ENCODE measurements at places on chromosomes 16 and 17.

GRCh38 chr16:65769055-65769465 is 597.4 kb upstream of the CDH5 start:
- DNase-seq, result no peak

DNA sequence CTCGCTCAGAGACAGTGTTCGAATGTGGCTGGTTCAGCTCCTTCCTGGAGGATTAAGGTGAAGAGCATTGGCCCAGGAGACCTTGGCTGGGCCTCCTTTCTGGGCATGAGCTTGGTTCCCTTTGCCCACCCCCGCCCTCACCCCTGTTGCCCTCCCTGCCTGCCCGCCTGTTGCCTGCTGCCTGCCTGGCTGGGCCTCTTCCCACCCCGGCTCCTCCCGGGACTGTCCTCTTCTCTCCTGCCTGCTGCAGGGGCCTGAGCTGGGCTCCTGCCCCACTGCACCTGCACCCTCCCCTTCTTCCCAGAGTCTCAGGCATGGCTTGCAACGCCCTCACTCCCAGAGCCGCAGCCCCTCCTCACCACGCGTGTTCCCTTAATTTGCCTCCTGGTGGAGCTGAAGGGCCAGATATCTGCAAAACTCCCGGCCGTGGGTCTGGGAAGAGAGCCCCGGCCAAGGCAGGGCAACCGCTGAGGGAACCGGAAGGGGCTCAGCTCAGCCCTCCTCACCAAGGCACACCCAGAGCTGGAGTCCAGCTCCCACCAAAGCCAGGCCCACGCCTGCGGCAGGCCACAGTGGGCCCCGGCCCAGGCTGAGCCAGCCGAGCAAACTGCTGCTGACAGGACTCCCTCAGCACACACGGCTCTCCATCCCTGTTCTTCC is 31.2 kb downstream of the MNT start:
- peak; percentile 49 for DNase-seq

DNA sequence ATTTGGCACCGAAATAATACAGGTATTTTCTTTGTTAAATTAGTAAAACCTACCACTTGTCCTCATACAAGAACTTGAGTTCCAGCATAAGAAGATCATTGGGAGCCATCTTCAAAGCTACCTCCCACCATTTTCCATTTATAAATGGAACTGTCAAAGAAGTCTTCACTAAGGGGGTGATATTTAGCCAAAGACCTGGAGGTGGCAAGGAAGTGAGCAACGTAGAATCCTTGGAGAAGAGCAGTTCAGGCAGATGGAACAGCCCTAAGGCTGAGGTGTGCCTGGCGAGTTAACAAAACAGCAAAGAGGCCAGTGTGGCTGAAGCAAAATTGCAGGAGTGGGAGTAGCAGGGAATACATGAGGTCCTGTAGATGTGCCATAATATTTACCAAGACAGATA is 1.8 kb downstream of the KCNJ16 start:
- DNase-seq, result no peak

DNA sequence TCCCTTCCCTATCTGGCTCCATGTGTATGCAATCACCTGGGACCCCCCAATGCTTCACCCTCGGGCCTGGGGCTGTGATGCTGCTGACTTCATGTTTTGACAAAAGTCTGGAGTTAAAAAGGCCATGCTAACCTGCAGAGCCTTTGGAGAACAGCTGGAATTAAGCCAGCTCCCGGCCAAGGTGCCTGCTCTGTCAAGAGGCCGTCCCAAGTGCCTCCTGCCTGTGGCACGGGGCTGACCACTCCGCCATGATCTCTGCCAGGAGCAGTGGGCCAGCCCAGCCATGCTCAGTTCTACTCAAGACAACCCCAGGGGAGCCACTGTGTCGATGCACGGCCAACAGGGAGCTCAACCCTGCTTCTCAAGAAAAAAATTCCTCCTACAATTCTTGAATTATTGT is 93.6 kb downstream of the CCDC182 start:
- no peak for DNase-seq

- DNase-seq, result no peak
These were observed 11.1 kb downstream of the CA10 start for GRCh38 chr17:52147431-52147830.

- DNase-seq, result peak; percentile 58
These were observed 60.1 kb upstream of the TMEM132E start for GRCh38 chr17:34519282-34519681.

GRCh38 chr17:83204230-83204725 is 124.9 kb downstream of the METRNL start:
- DNase-seq, result no peak

- no peak for DNase-seq
These were observed 52.4 kb upstream of the IRX5 start for GRCh38 chr16:54878301-54878700.

- DNase-seq, result no peak
These were observed 4.7 kb downstream of the SOCS3 start for GRCh38 chr17:78355045-78355641.

- DNase-seq, result no peak
These were observed 488 bp upstream of the HAP1 start for GRCh38 chr17:41734949-41735313.

DNA sequence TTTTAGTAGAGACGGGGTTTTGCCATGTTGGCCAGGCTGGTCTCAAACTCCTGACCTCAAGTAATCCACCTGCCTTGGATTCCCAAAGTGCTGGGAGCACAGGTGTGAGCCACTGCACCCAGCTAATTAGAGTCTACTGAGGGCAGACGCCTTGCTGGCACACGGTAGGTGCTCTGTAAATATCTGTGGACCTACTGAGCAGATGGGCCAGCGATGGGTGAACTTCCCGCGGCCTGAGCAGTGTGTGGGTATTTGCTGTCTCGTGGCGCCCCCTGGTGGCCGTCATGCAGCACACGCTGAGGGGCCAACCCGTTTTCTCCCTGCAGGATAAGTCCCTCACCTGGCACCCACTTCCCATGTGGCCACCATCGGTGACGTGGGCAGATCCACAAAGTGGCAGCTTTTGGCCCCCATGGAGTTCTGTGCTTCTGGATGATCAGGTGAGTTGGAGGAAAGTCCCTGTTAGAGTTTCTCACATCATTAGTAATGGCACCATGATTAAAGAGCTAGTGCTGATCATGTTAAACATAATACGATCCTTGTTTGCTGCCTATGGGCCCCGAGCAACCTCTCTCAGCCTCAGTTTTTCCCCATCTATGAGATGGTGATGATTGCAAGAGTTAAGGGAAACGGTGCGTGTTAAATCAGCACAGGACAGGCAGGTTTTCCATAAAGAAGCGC is 40.7 kb downstream of the ZDHHC7 start:
- peak; percentile 75 for DNase-seq

DNA sequence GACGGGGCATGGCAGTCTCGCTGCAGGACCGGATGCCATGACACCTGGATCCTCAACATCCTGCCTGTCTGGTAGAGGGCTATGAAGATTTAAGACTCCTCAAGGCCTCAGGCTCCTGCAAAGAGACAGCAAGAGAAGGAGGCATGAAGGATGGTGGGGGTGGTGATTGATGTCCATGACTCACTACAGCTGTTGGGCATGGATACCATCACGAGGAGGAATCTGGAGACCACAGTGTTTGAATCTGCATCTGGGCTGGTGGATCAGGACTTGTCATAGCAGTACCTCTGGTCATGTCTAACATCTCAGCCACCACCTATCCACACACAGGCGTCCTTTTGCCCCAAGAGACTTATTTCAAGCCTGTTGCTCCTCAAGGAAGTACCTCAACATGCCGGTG is 50.2 kb upstream of the WSCD1 start:
- no peak for DNase-seq

GRCh38 chr16:1614456-1615102 is 2.4 kb downstream of the CRAMP1 start:
- peak; percentile 28 for DNase-seq

DNA sequence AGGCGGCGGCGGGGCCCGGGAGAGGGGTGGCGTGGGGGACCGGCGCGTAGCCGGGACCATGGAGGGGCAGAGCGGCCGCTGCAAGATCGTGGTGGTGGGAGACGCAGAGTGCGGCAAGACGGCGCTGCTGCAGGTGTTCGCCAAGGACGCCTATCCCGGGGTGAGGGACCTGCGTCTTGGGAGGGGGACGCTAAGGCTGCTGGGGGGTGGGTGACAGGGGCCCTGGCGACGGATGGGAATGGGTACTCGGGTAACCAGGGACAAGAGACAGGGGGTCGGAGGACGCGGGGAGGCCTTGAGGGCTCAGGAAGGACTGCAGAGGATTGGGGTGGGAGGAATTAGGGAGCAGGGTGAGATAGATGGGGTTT is 243 bp downstream of the RND2 start:
- peak; percentile 79 for DNase-seq

DNA sequence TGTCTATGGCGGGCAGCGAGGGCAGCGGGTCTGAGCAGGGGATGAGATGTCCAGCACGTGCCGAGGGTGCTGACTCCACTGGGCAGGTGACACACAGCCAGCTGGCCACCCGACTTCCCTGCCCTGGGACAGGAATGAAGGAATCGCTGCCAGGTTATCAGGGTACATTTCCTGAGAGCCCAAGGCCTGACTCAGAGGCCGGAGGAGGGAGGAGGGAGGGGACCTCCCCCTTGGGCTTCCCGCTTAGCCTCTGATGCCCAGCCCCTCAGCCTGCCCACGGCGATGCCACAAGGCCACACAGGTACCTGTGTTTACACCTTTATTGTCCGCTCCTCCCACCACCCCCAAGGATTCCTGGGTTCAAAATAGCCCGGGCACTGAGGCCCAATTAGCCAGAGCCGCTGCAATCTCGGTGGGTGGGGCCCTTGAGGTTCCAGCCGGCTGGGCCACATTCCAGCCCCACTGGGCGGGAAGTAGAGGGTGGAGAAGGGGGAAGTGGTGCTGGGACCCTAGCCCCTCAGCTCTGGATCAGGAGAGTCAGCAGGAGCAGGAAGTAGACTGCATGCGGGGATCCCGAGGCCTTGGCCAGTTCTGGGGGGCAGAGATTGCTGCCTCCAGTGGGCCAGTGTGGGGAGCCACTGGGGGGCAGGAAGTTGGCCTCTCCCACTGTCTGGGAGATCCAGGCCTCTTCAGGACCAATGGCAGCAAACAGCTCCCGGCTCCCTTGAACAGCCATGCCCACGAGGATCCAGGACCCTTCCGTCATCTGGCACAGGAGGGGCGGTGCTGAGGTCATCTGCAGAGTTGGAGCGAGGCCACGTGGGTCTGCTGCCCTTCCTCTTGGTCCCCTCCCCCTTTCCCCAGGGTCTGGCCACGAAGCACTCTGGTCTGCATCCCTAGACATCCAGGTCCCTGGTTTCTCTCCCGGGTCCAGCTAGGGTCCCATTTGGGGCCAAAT is 3.4 kb upstream of the PRSS8 start:
- DNase-seq, result no peak

- DNase-seq, result no peak
These were observed 29.9 kb downstream of the MIS12 start for GRCh38 chr17:5516060-5516792.

GRCh38 chr17:76528156-76528527 is 9.4 kb downstream of the CYGB start:
- DNase-seq, result no peak

DNA sequence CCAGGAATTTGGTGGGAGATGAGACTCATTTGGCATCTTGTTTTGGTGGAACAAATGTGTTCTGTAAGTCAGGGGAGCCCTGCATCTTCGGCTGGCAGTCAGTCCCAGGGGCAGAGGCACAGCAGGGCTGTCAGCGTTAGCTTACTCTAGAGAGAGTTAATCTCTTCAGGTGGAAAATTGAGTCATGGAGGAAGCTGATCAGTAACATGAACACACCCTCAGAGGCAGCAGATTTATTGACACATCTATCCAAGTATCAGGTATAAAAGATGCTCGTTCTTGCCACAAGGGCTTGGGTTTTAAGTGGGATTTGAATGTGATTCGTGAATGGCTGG is 55.2 kb downstream of the EPN2 start:
- DNase-seq, result peak; percentile 52

DNA sequence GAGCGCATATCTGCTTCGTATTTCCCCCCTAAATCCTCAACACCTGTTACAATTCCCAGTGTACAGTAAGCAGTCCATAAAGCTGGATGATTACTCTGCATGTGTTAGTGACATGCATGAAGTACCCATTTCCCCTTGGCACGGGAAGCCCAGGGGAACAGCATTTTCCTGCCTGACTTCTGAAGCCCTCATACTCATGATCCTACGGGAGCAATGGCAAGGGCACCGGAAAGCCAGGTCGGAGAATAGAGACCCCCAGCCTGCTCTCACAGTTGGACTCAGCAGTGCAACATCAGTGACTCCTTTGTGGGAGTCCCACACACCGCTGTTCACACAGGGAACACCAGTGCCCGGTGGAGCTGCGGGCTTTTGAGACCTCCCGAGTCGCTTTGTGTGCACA is 336.9 kb downstream of the CDH13 start:
- peak; percentile 19 for DNase-seq

DNA sequence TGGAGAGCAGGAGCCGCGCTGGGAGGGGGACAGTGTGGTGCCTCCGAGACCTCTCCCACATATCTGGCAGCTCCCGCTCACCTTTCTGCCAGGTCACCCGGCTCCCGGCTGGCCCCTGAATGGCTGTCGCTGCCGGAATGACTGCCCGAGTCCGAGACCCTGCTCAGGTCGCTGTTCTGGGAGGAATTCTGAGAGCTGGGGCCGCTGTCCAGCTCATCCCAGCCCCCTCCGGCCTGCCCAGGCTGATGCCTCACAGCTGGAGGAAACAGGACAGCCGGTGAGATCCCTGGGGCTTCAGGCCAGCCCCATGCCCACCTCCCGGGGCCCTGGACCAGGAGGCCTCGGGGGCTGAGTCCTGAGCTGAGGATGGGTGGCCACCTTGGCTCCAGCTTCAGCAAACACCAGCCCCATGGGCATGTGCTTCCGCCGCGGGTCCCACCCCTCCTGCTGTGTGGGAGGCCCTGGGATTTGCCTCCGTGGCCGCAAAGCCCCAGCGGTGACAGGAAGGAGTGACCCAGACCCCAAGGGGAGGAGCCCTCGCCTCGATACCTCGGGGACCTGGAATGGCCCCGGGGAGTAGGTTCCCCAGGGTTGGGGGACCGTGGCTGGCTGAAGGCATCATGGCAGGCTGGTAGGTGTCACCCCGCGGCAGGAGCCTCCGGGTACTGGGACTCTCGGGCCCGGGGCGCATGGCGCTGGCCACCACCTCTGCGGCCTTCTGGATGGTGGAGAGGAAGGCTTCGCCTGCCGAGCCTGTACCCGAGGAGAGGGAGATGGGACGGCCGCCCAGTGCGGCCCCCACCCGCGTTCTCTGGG is 6.9 kb downstream of the TEPSIN start:
- no peak for DNase-seq

DNA sequence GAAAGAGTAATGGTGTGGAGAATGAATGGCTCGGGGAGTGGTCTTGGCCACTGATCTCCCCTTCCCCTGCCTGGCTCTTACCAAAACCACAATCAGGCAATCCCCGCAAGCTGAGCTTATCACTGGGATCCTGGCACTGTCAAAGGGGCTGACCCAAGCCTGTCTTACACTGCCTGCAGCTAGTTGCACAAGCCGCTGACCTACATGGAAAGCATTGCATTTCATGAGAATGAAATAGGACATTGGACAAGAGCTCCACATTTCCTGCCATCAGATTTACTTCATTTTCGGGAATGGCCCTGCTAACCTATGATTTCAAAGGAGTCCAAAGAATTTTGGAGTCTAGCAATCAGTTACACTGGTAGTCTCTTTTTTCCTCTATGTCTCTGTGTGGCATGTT is 146.4 kb downstream of the PCTP start:
- no peak for DNase-seq
